HS-5 (cell line): ENCODE measurements at places on chromosomes 1 and 21.

DNA sequence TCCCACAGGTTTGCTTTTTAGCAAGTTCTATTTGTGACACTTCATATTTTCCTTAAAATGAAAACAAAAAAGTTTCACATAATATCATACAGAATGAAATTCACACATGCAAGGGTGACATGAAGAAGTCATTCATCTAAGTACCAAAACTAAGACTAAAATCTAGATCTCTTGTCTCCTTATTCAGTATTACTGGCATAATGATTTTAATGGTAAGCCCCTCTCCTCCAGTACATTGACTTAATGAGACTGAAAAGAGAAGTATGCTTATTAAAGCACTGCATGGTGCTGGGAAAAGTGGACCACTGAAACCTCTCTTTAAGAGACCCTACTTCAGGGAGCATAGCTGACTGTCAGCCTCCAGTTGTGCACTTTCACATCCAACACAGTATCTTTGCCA lies 99.5 kb downstream of the NEGR1 start:
- DNase-seq: no peak

GRCh38 chr1:9651220-9651564 lies 339 bp upstream of the PIK3CD start:
- DNase-seq: no peak

DNA sequence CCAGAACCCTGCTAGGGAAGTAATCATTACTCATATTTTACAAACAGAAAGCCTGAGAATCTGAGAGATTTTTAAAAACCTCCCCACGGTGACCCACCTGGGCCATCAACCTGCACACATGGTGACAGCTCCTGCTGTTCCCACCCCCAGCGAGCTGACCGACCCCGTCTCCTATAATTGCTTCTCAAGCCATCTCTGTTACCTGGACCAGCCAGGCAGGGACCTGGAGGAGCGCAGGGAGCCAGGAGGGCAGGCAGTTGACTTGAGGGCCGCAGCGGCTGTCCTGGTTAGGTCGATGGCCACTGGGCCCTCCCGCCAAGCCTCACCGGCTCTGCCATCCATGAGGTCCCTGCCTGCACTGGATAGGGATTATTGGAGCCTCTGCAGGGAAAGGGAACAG lies 7.7 kb downstream of the TFF2 start:
- no peak for DNase-seq

DNA sequence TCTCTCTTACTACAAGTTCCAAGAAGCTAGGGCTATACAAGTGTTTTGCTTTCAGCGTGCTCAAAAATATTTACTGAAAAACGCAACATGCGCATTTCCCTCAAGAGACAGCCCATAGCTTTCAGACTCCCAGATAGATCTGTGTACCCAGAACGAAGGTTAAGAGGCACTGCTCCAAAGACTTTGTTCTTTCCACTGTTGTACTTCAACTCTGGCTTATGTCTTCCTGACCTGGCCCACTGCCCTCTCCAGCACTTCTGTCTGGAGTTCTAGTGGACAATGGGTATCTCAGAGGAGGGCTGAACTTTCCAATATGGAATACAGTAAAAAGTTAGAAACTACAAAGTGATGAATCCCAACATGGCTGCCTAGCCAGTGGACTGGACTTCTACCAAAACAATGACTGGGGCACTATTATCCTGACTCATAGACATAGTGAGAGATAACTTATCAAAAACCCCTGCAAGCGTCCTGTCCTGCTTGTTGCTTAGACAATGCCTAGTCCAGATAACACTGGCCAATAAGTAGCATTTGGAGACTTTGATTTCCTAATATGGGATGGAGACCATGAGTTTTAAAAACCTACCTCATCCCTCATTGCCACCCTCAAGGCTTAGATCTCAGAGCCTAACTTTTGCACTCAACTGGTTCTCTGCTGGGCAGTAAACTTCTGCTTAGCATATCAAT lies 8.8 kb upstream of the ADAR start:
- no peak for DNase-seq

- no peak for DNase-seq
Observed at GRCh38 chr1:62309906-62310305, 9.3 kb downstream of the KANK4 start.

DNA sequence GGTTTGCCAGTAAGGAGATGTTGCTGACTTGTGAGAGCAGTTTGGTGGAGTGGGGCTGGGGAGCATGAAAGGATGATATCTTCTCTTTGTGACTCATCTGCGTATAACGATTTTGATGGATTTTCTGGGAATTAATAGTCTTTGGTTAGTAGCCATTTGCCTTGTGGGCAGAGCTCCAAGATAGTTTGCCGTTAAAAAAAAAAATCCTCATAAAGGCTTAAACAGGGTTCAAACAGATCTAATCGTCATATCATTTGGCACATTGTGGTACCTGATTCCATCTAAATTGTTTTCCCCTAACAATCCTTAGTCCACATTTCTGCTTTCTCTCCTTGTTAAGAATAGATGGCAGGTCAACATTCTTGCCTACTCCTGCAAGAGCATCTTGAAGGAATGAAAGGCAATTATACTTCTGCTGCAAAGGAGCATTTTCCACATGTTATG lies 168.0 kb downstream of the PPP1R12B start:
- DNase-seq: no peak

DNA sequence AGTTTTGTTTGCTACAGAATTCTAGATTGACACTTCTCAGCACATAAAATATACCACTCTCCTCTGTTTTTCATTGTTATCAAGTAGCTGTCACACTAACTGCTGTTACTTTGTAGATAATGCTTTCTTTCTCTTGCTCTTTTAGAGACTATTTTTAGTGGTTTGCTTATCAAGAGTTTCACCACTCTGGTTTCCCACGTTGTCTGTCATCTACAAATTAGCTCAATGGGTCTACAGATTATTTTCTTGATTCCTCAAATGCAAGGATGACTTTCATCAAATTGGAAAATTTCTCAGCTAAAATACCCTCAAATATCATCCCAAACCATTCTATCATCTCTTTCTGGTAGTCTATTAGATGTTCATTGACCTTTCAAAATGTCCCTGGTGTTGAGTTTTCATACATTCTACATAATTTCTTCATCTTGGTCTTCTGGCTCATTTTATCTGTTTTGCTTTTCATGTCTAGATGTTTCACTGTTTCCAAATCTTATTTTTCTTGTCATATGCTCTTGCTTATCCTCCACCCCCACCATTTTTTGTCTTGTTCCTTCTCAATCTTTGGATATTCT lies 122.5 kb downstream of the TRIM33 start:
- no peak for DNase-seq

DNA sequence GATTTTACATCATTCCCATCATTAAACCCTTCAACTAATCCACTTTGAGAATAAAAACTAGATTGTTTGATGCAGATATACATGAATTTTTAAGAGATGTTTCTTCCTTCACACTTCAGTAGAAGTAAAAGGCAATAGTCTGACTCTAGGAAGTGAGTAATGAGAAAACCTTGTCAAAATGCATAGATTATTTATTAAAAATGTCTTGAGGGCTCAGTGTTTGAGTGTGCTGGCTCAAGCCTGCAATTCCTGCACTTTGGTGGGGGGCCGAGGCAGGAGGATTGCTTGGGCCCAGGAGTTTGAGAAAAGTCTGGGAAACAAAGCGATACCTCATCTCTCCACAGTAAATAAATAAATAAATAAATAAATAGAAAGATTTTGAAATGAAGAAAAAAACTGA lies 177.1 kb downstream of the NEGR1 start:
- no peak for DNase-seq

DNA sequence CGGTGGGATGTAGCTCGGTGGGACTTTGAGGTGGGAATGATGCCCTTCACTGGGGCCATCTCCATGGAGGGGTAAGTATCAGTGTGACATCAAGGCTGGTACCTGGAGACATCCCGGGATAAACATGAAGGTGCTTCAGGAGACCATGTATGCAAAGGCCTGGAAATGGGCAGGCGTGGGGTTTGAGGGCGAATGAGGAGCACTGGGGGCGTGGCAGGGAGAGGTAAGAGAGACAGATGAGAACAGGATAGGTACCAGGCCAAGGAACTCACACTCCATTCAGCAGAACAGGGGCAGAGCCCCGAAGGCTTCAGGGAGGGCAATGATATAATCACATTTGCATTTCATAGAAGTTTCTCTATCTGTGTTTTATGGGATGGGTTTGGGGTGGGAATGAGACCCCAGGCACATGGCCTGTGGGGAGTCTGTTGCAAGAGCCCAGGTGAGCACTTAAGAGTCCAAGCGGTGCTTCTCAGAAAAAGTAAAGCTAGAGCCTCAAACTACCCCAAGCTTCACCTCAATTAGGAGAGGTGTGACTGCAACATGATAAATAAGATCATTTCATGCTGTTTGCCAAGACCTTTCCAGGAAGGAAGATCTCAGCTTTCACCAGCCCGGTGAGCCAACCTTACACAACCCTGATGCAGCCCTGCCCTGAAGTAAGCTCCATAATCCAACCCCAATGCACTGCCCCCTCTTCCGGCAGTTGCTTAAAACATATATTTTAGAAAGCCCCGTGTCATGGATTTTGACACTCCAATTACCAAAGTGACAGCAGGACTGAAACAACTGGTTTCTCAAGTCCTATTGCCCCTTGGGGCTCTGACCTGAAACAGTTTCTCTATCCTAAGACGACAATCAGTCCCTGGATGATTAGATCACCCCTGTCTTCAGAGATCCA lies 7.4 kb downstream of the S100A9 start:
- no peak for DNase-seq

DNA sequence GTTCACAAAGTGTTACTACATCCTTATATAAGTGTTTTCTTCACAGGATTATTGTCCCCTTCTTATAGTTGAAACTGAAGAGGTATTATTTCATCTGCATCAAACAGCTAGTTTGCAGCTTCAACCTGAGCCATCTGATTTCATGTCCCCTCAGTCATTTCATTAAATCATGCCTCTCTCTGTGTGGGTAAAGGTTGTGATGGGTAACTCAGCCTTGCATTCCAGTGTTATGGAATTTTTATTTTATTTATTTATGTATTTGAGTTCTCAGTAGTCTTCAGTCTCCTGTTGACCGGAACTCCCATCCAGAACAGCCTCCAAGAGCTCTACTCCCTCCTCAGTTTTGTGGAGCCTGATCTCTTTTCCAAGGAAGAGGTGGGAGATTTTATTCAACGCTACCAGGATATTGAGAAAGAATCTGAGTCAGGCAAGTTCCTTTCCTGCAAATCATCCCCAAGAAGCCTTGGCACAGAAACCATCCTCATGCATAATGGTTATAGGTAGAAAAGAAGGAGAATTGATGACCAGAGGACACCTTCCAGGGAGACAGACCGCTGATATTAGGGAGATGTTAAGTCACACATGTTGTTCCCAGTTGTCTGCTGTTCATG lies 21.8 kb downstream of the CHD1L start:
- DNase-seq: peak; percentile 69

- no peak for DNase-seq
Observed at GRCh38 chr1:175649416-175649815, 94.0 kb downstream of the TNR start.

- no peak for DNase-seq
Observed at GRCh38 chr1:226337276-226337875, 28.4 kb upstream of the LIN9 start.

DNA sequence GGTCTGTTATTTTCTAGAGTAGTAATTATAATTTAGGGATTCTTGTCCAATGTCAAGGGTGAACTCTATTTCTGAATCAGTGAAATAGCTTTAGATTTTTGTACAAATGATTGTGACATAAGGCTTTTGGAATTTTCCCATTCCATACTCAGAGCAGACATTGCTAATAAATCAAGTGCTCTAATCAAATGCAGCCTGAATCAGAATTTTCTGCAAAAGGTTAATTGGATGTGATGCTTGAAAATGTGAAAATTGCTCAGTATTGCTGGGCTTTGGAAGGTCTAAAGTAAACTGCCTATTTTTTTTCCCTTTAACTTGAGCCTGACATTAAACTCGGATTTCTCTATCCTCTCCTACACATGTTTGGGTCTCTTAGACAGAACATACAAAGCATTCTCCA lies 23.2 kb downstream of the SGIP1 start:
- DNase-seq: no peak

DNA sequence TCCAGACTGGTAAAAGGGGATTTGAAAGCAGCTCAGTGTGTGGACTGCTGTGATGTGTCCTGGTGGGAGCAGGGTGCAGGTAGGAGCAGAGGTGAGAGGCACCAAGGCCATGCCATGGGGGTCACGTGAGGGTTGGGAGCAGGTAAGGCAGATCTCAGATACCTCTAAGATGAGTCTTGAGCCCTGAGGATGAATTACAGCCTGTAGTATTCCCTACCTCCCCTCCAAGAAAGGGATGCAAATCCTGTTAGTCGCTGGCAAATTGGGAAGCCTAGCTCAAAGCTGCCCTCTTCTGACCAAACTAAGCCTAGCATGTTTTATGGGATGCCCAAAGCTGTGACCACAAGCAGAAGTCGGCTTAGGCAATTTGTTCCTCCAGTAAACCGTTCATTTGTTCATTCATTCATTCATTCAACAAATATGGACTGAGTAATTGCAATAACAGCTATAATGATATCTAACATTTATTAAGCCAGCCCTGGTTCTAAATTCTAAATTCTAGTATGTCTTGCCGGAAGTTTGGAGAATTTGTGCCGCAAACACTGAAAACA lies 3.9 kb upstream of the NUAK2 start:
- DNase-seq: peak; percentile 64
